CD4-positive, alpha-beta T cell treated with Interleukin-1 beta for 1 hour (primary cell): ENCODE measurements at places on chromosomes 5 and 9.

- DNase-seq = no peak
Measured at GRCh38 chr5:33685873-33686755, 205.7 kb downstream of the ADAMTS12 start.

DNA sequence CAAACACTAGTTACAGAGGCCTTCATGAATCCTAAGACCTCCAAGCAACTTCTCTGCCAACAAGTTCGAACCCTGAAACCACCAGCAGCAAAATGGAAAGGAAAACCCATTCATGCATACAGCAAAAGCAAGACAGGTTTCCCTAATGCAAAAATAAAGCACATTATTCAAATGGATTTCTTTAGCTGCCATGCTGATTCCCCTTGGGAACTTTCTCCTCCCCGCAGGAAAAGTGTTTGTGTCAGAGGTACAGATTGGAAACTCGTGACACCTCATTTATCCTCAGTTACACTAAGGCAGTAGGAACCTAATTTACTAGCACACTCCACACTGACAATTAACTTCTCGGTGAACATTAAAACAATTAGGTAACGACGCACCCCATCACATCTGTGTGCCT, 63.4 kb downstream of the TLE1 start:
- DNase-seq = no peak

DNA sequence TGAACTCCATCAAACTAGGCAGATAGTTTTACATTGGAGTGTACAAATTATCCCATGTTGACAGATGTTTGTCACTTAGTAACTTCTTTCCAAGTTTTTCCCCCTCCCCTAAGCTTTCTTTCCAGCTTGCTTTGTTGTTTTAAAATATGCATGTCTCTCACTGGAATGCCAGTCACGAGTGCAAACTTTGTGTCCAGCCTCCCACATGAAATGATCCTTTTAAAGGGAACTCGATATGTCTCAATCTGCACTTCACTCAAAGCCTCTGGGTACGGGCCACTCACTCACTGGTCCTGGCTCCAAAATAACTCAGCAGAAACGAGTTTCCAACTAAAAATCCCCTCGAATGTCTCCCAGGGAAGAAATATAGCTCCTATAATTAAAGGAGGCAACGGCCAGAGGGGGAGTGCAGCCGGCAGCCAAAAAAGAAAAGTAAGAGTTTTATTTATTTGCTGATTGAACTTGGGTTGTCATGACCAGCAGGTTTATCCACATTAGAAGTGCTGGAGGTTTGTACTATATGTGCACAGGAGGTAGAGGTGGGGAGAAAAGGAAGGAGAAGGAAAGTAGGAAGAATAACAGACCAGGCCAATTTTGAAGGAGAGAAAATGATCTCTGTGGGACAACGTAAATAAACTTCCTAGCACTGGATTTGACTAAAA, 17.5 kb downstream of the NR2F1 start:
- no peak for DNase-seq

DNA sequence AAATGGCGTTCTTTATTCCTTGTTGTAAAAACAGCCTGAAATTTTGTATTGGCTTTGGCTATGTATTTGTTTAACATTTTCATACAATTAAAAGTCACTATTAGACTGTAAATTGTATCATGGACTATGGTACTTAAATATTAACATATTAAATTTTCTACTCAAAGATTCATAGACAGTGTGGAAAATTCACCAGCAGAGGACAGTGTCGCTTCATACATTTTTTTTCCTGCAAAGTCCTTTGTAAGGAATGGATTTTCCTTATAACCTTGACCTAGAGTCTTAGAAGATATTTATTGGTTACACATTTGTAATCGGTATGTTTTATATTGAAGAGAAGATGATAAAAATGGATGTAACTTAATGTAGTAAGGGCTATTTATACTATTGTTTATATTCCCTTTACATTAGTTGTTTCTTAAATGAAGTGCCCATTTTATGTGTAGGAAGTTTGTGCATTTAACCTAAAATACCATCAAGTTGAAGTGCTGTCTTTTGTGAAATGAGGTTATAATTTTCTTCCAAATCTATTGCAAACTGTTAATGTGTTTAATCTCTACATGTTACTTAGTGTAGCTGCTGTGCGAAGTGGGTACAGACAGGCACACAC, 150.1 kb downstream of the KDM4C start:
- no peak for DNase-seq

DNA sequence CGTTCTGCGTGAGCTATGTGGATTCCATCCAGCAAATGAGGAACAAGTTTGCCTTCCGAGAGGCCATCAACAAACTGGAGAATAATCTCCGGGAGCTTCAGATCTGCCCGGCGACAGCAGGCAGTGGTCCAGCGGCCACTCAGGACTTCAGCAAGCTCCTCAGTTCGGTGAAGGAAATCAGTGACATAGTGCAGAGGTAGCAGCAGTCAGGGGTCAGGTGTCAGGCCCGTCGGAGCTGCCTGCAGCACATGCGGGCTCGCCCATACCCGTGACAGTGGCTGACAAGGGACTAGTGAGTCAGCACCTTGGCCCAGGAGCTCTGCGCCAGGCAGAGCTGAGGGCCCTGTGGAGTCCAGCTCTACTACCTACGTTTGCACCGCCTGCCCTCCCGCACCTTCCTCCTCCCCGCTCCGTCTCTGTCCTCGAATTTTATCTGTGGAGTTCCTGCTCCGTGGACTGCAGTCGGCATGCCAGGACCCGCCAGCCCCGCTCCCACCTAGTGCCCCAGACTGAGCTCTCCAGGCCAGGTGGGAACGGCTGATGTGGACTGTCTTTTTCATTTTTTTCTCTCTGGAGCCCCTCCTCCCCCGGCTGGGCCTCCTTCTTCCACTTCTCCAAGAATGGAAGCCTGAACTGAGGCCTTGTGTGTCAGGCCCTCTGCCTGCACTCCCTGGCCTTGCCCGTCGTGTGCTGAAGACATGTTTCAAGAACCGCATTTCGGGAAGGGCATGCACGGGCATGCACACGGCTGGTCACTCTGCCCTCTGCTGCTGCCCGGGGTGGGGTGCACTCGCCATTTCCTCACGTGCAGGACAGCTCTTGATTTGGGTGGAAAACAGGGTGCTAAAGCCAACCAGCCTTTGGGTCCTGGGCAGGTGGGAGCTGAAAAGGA, 10.9 kb downstream of the QRFP start:
- DNase-seq = no peak

DNA sequence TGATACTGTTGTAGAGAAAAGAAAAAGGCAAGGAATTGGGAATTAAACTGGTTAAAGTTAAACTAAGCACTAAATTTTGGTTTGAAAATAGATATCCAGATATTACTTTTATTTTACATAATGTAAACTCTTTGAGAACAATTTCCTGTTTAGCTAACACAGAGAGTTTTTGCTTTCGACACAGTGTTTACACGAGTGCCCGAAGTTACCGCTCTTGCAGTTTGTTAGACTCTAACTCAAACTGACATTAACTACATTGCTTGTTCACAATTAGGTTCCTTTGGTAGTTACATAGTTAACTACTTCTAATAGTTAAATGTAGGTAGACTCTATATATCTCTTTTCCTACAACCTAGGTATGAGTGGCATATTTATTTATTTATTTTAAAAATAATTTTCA, 117.1 kb upstream of the CHD1 start:
- no peak for DNase-seq

GRCh38 chr5:163815240-163815791, 309.9 kb downstream of the MAT2B start:
- no peak for DNase-seq

- DNase-seq = no peak
Measured at GRCh38 chr5:99058466-99058865, 129.7 kb upstream of the CHD1 start.

DNA sequence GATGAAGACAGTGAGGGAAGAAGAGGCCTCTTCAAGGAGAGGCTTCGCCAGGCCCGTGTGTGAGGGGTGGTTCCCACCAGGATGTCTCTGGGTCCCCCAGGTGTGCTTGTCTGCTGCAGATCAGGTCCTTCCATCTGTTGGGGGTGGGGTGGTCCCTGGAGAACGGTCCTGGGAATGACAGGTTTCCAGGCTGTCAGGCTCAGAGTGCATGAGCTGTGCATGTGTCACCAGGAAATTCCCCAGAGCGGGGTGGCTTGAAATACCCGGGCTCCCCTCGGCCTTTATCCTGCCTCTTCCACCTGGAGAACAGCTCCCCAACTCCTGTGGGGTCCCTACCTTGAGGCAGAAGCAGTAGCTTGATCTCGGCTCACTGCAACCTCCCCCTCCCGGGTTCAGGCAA, 118.8 kb downstream of the GAPVD1 start:
- DNase-seq = no peak

DNA sequence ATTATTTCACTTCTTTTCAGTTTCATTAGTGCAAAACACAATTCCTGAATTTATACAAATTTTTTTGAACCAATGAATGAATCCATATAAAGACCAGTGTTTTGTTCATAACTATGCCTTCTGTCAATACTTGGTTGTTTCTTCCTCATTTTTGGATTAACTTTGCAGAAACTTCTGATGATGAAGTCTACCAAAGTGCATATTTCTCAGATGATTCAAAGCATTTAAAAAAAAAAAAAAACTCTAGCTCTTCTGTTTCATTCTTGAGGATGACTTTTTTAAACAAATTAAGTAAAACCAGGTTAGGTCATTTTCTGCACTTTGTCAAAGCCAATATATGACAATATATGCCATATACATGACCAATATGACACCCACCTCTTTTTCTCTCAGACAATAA, 92.6 kb downstream of the CHSY3 start:
- DNase-seq = no peak

DNA sequence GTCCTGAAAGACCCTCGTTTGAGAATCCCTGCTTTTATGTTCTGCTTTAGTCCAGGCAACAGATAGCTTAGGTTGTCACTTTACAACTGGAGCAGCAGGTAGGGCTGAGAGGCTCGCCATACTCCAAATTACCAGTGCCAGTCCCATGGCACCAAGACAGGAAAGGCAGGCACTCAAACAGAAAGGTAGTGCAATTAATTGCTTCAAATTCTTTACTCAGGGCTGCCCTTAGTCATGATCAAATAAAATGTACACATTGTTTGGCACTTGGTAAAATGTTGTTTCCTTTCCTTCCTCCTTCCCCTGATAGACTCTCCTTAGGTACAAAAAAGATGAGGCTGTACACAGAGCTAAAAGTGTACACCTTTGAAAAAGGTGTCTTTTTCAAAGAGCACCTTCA, 115.8 kb upstream of the CCDC152 start:
- no peak for DNase-seq

DNA sequence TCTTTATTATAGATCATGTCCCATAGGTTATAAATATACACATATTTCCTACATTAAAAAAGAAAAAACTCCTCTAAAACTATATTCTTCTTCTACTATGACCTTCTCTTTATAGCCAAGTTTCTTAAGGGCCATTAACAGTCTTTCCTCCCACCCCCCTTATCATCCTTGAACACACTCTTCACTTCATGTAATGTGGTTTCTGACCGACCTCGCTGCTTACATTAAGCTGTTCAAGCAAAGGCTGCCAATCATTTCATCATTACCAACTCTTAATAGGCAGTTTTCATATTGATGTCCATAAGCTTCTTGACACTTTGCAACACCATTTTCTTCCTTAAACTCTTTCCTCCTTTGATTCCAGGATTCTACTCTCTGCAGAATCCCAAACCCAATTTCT, 283.0 kb upstream of the PCSK5 start:
- no peak for DNase-seq
